Mesothelial cell of epicardium (in vitro differentiated cells): ENCODE measurements at places on chromosomes 3 and 15. TPM values are rescaled to one million over a fixed set of nuclear protein-coding genes. Genes with fewer than 3 reads are reported as not detected.

DNA sequence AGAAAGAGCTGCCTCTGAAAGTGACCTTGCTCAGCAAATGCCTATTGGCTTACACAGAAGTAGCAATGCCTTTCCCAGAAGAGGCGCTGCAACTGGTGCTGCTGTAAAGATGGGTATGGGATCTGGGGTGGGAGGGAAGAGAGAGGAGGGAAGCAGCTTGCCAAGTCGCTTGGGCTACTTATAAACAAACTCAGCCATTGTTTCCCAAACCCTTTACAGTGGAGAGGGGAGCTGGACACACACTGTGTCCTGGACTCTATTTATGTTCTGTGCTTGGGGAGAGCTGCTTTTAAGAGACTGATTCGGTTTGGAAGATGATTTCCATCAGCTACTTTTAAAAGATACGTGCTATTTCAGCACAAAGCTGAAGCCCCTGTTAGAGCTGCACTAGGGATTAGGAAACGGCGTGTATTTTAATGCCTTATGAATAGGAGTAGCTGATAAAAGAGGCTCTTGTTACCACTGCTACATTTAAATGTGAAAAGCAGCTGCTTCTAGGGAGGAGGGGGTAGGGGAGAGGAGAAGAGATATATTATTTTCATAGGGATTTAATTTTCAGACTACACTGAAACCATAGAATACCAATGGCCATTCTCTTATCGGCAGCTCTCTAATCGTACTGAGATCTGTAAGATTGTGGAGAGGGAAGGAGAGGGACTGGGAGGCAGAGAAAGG is 440.6 kb downstream of the MCTP2 start:
- peaks cover 34% of the 10 kb centered on the region for H3K4me1 ChIP-seq
- H3K27me3 ChIP-seq: no peaks in the 10 kb centered on the region
- H3K27ac ChIP-seq: peak overlapping the region; percentile 63
- peak overlapping the region; percentile 32 for H3K4me3 ChIP-seq
- DNase-seq: no peak

DNA sequence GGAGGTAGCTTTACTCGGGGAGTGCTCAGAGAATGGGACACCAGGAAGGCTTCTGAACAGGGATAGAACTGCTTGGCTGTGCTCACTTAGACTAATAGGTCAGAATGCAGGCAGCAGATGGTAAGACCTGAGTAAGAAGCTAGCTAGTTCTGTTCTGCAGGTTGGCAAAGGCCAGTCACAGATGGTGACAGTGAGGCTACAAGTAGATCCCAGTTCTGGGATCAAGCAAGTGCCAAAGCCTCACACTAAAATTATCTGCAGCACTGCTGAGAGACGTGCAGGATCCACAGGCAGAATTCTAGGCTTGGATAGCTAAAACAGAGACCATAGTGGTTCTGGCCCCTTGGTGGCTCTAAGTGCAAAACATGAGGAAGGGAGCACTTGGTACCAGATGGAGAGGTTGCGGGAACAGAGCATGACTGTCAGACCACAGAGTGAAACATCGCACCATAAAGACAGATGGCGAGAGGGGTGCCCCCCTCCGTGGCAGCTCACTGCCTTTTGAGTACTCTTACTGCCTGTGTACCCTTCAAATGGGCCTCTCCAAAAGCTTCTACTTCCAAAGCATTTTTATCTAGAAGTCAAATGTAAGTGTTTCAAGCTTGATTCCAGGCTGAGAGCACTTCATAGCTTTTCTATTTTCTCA is 3.6 kb upstream of the GLCE start:
- peaks cover 21% of the 10 kb centered on the region for H3K4me1 ChIP-seq
- no peak for DNase-seq
- H3K27me3 ChIP-seq: no peaks in the 10 kb centered on the region
- no peaks in the 10 kb centered on the region for H3K36me3 ChIP-seq
- H3K27ac ChIP-seq: no peak overlapping the region
- H3K4me3 ChIP-seq: no peak overlapping the region

DNA sequence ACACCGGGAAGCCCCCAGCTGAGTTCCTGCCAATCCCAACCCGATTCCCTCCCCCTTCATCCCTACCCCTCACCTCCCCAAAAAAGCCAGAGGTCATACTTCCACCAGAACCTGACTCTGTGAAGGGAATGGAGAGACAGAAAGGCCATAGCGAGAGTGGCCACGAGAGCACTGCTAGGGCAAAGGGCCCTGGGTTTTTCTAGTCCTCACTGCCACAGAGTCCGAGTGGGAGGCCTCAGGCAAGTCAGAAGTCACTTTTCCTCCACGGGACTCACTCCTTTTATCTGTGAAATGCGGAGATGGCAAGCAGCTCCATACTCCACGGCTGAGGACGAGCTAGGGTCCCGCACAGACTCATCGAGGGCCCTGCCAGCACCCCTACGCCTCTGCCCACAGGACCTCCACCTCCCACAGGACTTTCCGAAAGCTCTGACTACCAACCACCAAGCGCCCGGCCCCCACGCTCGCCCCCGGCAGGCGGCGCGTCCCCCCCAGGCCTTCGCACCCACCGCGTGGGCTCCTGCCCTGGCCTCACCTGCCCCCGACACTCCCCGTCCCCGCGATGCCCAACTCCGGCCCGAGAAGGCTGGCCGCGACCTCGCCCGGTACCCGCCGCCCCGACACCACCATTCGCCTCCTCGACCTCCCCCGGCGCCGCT is 792 bp downstream of the ATP13A3 start:
- no peaks in the 10 kb centered on the region for H3K27me3 ChIP-seq
- H3K4me3 ChIP-seq: peak overlapping the region; percentile 86
- peak overlapping the region; percentile 94 for H3K27ac ChIP-seq
- DNase-seq: peak; percentile 51
- H3K36me3 ChIP-seq: peaks cover 5% of the 10 kb centered on the region

DNA sequence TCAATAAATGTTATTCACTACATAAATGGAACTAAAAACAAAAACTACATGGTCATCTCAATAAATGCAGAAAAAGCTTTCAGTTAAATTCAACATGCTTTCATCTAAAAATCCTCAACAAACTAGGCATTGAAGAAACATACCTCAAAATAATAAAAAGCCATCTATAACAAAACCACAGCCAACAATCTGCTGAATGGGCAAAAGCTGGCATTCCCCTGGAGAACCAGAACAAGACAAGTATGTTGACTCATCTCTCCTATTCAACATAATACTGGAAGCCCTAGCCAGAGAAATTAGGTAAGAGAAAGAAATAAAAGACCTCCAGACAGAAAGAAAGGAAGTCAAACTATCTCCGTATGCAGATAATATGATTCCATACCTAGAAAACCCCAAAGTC is 759.9 kb downstream of the EPHA3 start:
- DNase-seq: no peak
- H3K27me3 ChIP-seq: no peaks in the 10 kb centered on the region
- no peaks in the 10 kb centered on the region for H3K36me3 ChIP-seq

DNA sequence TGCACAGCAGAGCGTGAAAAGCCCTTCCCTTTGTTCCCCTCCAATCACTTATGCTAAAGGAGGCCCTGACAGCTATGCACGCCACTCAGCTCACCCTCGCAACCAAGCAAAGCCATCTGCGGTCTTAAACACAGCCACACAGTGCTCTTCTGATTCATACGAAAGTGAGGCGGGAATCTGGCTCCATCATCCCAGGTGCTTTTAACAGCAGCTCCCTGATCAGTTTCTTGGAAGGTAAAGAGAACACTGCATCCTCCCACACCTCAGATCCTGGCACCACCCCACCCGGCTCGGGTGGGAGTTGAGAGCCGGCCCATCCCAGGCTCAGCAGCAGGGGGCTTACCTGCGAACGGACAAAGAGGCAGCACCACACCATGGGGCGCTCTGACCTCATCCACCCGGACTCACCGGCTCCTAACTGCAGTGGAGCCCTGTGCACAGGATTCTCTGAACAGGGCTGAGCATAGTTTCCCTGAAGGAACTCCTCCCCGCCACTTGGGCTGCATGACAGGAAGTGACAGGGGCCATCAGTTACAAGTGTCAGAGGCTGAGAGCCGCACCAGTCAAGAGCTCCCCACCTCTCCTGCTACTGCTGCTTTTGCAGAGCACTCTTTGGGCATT is 114.3 kb upstream of the ARHGEF3 start:
- H3K4me3 ChIP-seq: no peak overlapping the region
- peak overlapping the region; percentile 66 for H3K27ac ChIP-seq
- DNase-seq: no peak
- peaks cover 2% of the 10 kb centered on the region for H3K36me3 ChIP-seq
- peaks cover 29% of the 10 kb centered on the region for H3K4me1 ChIP-seq

DNA sequence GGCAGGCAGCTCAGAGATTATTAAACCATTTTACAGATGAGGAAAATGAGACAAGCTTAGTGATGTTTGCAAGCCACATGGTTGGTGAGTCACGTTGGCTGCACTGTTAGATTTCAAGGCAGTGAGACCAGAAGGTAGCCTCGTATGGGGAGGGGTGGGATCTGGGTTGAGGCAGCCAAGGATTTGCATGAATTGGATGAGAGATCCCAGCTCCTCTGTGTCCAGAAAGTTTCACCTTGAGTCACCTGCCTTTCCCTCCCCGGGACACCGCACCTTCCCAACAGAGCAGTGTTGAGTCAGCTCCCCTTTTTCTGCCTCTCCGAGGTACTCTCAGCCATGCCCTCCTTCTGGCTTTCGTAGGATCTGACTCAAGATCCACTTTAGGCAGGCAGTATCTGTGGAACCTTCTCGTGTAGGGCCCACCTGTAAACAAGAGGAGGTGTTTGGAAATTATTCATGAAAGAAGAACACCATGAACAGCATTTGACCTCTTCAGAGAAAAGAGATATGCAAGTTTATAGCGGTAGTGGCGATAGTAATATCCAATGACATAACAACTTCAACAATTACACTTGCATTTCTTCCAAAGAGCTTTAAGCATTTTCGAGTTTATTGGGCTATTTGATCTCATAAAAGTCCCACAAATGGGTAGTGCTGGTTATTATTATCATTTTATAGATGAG is 46.8 kb upstream of the VPS8 start:
- DNase-seq: no peak
- no peaks in the 10 kb centered on the region for H3K27me3 ChIP-seq
- no peak overlapping the region for H3K4me3 ChIP-seq
- H3K36me3 ChIP-seq: no peaks in the 10 kb centered on the region
- peak overlapping the region; percentile 65 for H3K27ac ChIP-seq

DNA sequence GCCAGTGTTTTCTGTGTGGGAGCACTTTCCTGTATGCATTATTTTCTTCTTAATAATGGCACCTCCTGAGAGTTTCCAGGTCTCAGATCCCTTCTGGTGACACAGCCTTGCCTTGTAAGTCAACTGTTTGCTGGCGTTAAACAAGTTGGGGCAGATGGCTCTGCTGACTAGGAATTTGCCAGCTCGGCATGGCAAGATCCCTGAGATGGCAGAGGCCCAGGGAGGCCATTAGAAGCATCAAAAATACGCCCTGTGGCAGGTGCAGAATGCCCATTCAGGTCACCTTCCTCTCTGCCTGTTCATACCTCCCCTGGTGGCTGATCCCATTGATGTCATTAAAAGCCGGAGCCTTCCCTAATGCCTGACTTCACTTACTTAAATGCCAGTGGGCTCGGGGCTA is 320.9 kb upstream of the CTDSPL start:
- H3K4me1 ChIP-seq: peaks cover 18% of the 10 kb centered on the region
- no peak overlapping the region for H3K4me3 ChIP-seq
- H3K27ac ChIP-seq: no peak overlapping the region
- no peaks in the 10 kb centered on the region for H3K27me3 ChIP-seq

GRCh38 chr3:105626739-105627138 is 242.1 kb downstream of the CBLB start:
- DNase-seq: no peak
- H3K36me3 ChIP-seq: no peaks in the 10 kb centered on the region
- H3K27ac ChIP-seq: no peak overlapping the region
- no peaks in the 10 kb centered on the region for H3K4me1 ChIP-seq
- no peaks in the 10 kb centered on the region for H3K27me3 ChIP-seq
- no peak overlapping the region for H3K4me3 ChIP-seq

DNA sequence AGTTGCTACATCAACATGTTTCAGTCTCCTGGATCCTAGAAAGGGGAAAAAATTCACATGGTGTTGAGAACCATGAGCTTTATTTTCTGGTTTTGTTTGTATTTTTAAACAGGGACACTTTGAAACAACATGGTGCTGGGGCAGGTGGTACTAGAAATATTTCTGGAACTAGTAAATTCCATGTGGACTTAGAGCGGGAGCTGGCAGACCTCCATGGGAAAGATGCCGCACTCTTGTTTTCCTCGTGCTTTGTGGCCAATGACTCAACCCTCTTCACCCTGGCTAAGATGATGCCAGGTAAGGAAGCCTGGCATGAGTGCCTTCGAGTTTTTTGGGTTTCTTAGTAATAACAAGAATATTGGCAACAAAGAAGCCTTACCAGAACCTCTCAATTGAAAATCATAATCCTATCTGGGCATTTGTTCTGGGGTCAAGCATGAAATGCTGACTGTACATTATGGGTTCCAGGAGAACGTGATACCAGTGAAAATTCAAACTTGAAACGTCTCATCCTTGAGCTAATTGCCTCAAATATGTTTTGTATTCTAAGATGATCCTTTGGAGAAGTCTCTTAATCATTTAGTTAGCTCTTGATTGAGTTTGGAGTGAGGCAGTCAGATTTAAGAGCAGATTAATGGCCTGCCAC is 7.9 kb downstream of the ALAS1 start:
- H3K4me1 ChIP-seq: no peaks in the 10 kb centered on the region
- H3K4me3 ChIP-seq: no peak overlapping the region
- peaks cover 72% of the 10 kb centered on the region for H3K36me3 ChIP-seq
- no peak overlapping the region for H3K27ac ChIP-seq
- no peaks in the 10 kb centered on the region for H3K27me3 ChIP-seq

- peaks cover 22% of the 10 kb centered on the region for H3K36me3 ChIP-seq
- H3K27me3 ChIP-seq: no peaks in the 10 kb centered on the region
- no peaks in the 10 kb centered on the region for H3K4me1 ChIP-seq
- H3K4me3 ChIP-seq: no peak overlapping the region
- H3K27ac ChIP-seq: no peak overlapping the region
- DNase-seq: no peak
These were observed 11.2 kb upstream of the CAMK1 start for GRCh38 chr3:9780910-9781309.

DNA sequence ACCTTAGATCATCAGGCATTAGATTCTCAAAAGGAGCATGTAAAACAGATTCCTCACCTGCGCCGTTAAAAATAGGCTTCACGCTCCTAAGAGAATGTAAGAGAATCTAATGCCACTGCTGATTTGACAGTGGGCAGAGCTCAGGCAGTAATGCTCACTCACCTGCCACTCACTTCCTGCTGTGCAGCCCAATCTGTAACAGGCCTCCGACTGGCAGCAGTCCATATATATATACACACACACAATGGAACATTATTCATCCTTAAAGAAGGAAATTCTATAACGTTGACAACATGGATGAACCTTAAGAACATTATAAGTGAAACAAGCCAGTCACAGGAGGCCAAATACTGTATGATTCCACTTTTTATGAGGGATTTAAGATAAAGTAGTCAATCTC is 24.5 kb downstream of the ZNF148 start:
- H3K4me3 ChIP-seq: no peak overlapping the region
- DNase-seq: no peak
- peaks cover 52% of the 10 kb centered on the region for H3K36me3 ChIP-seq
- no peak overlapping the region for H3K27ac ChIP-seq

GRCh38 chr15:59299929-59300617 is 72.6 kb downstream of the MYO1E start:
- DNase-seq: no peak
- H3K4me1 ChIP-seq: peaks cover 20% of the 10 kb centered on the region
- no peak overlapping the region for H3K4me3 ChIP-seq

The GCSAM gene
- 0.67 to 1.2 TPM (median 0.93 TPM) in 3 replicates for total RNA-seq

The DUOX2 gene
- total RNA-seq: 1.5 to 2.3 TPM (median 1.6 TPM) in 3 replicates

The NLGN1 gene
- total RNA-seq: 3.1 to 4.2 TPM (median 3.7 TPM) in 3 replicates

The MKRN3 gene
- 0.22 to 0.35 TPM (median 0.34 TPM) in 3 replicates for total RNA-seq

The PATL2 gene
- 0.66 to 1.3 TPM (median 1.1 TPM) in 3 replicates for total RNA-seq

The DNASE1L3 gene
- total RNA-seq: 0.22 to 0.72 TPM (median 0.53 TPM) in 3 replicates
